ENCODE measurements at places on chromosomes 12 and 14. TPM values are rescaled to one million over a fixed set of nuclear protein-coding genes. Genes with fewer than 3 reads are reported as not detected.

DNA sequence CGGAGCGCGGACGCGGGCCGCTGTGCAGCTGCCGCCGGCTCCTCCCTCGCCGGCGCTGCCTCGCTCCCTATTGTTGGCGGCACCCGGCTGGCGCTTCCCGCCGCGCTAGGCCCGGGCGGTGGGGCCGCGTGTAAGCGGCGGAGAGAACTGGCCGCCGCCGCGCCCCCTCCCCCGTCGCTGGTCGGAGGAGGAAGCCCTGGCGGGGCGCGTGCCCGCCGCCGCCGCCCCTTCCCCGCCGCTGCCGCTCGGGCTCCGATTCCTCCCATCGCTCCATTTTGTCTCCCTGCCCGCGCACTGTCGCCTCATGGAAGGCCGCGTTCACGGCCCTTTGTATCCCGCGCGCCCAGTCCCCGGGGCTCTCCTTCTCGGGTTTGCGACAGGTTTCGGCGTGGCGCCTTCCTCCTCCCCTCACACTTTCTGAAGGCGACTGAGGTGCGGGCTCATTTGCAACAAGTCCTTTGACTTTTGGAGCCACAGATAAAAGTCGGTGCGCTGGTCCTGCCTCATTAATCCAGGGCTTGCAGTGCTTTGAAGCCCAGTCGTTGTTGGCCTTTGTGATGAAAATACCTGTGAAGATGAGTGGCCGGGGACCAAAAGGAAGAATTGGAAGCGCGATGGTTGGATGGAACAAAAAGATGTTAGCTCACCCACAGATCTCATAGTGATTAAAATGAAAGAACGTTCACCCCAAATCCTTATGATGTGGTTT lies 707 bp downstream of the CPSF6 start:
- DNase-seq: peak; percentile 44

GRCh38 chr14:52077256-52077979 lies 8.6 kb upstream of the NID2 start:
- DNase-seq: no peak

- no peak for DNase-seq
Observed at GRCh38 chr12:11071414-11071813, 9.3 kb upstream of the TAS2R46 start.

DNA sequence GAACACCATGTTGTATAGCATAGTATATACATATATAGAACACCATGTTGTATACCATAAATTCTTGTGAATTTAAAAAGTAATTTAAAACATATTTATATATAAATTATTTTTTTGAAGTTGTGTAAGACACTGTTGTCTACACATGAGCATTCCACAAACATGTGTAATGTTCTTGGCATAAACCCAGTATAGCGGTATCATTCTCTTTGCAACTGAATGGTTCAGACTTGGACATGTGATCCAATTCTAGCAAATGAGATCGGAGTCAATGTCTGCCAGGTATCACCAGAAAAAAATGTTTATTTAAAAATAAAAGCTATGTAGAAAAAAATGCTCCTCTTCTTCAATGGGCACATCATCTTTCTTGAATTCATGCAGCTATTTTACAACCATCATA lies 33.9 kb downstream of the CEP290 start:
- no peak for DNase-seq

DNA sequence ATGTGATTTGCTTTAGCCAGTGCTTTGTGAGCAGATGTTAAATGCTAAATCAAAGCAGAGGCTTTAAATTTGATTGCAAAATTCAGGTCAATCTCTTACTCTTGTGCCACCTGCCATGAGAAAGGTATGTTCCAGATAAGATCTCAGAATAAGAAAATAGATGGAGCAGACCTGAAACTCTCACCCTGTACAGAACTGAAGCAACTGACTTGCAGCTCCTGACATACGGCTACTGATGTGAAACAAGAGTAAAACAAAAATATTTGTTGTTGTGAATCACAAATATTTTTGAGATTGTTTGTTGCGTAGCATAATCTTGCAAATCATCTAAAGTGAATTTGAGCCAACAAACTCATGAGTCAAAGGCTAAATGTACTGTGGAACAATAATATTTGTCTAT lies 3.5 kb upstream of the OSBPL8 start:
- no peak for DNase-seq

- DNase-seq: peak; percentile 81
Observed at GRCh38 chr12:4164559-4165558, 108.7 kb upstream of the CCND2 start.

DNA sequence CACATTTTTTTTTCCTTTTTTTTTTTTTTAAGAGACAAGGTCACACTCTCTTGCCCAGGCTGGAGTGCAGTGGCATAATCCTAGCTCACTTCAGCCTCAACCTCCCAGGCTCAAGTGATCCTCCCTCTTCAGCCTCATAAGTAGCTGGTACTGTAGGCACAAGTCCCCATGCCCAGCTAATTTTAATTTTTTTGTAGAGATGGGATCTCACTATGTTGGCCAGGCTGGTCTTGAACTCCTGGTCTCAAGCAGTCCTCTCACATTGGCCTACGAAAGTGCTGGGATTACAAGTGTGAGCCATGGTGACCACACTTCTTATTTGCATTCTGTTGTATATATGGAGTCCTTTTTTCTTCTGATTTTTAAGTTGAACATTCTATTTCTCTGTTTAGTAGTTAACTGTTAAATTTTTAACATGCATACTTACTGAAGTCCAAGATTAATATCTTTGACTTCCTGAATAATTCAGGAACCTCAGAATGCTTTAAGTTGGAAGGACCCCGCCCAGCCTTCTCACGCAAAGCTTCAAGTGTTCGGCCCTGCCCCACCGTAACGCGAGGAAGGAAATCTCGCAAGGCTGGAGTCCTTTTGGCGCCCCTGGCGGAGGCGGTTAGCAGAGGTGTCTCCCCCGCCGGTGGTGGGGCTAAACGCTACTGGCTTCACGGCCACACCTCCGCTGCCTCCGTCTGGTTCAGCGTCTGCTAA lies 21.6 kb downstream of the SPATS2 start:
- DNase-seq: peak; percentile 78

DNA sequence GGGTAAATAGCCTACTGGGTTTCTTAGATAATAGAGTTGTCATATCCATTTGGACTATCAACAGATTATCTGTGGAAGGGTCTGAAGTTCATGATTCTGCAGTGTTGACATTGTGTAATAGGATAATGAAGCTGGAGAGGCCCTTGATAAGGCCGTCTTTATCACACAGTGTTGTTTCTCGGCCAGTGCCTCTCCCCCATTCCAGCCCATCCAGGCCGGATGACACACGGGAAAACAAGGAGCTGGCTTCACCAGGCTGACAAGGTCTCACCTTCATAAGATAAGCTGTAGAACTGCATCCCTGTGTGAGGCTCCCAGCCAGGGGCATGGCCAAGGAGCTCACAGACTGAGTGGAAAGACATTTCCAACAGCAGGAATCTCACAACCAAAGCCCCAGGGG lies 8.7 kb upstream of the EML1 start:
- DNase-seq: no peak

GRCh38 chr12:75650595-75651341 lies 139.4 kb upstream of the KRR1 start:
- DNase-seq: no peak

GRCh38 chr12:96034621-96035282 lies 635 bp downstream of the LTA4H start:
- DNase-seq: peak; percentile 39

DNA sequence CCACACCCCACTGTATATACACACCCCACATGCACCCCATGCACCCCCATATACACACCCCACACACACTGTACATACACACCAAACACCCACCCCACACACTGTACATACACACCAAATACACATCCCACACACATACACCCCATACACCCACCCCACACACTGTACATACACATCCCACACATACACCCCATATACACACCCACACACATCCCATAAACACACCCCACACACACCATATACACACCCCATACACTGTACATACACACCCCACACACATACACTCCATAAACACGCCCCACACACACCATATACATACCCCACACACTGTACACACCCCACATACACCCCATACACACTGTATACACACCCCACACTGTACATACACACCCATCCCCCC lies 82.3 kb downstream of the NOC4L start:
- DNase-seq: no peak

GRCh38 chr12:65618588-65618987 lies 205.7 kb upstream of the HMGA2 start:
- no peak for DNase-seq

DNA sequence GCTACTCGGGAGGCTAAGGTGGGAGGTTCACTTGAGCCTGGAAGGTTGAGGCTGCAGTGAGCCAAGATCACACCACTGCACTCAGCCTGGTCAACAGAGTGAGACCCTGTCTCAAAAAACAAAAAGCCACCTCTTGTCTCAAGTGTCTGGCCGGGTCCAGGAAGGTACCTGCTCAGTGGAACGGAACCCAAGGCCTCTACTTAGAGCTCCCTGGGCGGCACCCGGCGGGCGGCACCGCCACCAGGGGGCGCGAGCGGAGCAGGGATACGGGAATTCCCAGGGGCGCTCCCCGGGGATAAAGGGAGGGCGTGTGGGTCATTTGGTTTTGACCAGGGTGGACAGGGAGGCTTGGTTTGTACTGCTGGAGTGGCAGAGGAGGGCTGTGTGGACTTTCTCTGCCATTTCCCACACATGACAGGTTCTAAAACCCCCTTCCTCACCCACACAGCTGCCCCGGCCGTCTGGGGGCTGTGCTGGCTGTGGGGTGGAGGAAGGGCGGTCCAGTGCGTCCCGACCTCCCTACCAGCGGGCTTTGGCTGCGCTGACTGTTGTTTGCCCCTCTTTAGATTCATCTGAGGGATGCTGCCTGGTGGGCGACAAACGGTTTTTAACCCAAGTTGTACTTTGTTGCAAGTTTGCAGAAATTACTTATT lies 91.4 kb downstream of the SETD3 start:
- DNase-seq: peak; percentile 39

GRCh38 chr14:61953602-61954001 lies 191.4 kb downstream of the SNAPC1 start:
- DNase-seq: no peak

DNA sequence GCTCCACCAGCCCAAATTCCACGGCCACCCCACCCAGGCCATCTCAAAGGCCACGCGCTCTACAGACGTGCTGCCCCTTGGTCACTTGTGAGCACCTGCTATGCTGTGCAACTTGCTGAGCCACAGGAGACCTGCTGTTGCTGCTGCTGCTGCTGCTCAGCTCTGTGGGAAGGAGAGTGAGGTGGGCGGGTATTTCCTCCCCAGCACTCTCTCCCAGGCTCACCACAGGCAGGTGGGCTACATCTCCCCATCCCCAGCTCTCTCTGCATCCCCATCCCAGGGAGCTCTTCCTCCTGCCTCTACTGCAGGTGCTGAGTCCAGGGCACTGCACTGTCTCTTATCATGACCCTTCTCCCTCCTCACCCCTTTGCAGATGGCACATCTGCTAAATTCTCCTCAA lies 306.9 kb downstream of the BCL11B start:
- DNase-seq: no peak

GRCh38 chr14:49240383-49240782 lies 345.8 kb downstream of the RPS29 start:
- DNase-seq: no peak

GRCh38 chr12:7346551-7347225 lies 42.8 kb downstream of the ACSM4 start:
- no peak for DNase-seq

GRCh38 chr14:93629643-93630042 lies 158.6 kb downstream of the PRIMA1 start:
- no peak for DNase-seq

DNA sequence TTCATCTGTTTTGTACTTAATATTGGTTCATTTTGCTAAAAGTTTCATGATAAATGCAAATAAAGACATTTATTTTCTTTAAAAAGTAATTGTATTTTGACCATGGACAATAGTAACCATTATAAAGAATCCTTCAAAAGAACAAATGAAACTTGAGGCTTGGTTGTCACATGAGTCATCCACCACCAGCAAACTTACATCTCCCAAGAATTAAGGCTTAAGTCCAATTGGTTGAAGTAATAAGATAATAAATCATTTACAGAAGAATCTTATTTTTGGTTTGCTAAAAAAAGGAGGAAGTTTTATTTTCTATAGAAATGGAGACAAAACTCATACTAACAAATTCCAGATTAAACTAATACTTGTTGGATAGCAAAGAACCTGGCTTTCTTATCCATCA lies 84.8 kb upstream of the KITLG start:
- DNase-seq: no peak

DNA sequence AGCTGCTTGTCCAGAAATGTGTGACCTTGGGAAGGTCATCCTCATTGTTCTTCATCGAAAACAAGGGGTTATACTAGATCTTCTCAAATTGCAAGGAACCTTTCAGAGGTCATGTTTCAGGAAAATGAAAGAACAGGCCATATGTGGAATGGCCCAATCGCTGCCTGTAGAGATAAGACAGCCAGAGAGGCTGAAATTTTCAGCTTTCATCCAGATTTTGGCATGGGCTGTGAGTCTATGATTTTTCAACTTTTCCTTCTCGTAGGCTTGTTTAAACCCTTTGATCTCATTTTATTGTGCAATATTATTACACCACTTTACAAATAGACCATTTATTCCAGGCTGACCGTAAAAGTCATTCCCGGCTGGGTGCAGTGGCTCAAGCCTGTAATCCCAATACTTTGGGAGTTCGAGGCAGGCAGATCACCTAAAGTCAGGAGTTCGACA lies 17.1 kb upstream of the ATXN2 start:
- no peak for DNase-seq

DNA sequence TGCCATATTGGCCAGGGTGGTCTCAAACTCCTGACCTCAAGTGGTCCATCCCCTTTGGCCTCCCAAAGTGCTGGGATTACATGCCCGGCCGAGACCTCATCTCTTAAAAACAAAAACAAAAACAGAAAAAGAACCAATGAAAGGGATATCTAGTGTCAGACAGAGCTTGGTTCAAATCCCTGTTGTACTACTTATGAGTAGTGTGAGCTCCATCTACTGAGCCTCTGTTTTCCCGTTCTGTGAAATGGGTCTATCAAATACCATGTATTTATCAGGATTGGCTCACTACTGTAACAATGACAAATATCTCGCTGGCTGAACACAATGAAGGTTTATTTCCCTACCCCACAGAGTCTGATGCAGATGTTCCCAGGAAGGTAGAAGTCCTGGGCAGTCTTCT lies 36.9 kb upstream of the HNF1A start:
- DNase-seq: no peak

CD4 gene
- total RNA-seq: 161 TPM

MYBPC1 gene
- not detected for total RNA-seq

NUDT14 gene
- total RNA-seq: 12.0 TPM

CATSPERB gene
- total RNA-seq: 0.26 TPM

Measured in activated naive CD4-positive, alpha-beta T cell treated with anti-CD3 and anti-CD28 coated beads for 36 hours (primary cell).